HCT116 (cell line): ENCODE measurements at places on chromosomes 7 and 10. TPM values are rescaled to one million over a fixed set of nuclear protein-coding genes. Genes with fewer than 3 reads are reported as not detected.

BTBD16 gene
- total RNA-seq, result 0.27 TPM

MYL10 gene
- total RNA-seq, result not detected

CHAT gene
- not detected for total RNA-seq

DNAJC30 gene
- total RNA-seq, result 8.5 TPM

TFPI2 gene
- 0.15 TPM for total RNA-seq

DNA sequence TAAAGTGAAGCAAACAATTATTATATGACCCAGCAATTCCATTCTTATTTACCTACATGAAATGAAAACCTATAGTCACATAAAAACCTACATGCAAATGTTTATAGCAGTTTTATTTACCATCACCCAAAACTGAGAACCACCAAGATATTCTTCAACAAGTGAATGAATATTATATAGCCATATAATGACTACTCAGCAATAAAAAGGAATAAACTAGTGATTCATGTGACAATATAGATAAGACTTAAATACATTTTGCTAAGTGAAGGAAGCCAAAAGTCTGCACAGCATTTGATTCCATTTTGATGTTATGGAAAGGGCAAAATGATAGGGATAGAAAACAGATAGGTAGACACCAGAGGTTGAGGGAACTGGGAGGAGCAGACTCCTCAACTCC, 31.7 kb downstream of the PODXL start:
- DNase-seq, result no peak

GRCh38 chr10:127013691-127014473, 108.7 kb downstream of the DOCK1 start:
- DNase-seq, result no peak

DNA sequence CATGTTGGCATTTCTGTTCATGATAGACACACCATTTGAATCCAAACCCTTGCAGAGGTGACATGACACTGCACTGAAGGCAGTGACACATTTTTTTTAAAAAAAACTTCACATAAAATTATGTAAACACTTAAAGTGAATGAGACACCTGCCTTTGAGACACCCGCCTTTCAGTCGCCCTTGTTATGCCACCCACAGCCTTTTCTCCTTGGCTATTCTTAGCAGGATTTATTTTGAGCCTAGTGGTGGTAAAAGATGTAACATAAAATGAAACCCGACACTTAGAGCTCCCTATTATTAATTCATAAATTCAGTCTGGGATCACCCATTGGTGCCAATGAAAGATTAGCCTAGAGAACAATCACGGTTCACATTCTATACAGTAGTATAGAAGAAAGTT, 161.3 kb downstream of the DYNC1I1 start:
- no peak for DNase-seq

DNA sequence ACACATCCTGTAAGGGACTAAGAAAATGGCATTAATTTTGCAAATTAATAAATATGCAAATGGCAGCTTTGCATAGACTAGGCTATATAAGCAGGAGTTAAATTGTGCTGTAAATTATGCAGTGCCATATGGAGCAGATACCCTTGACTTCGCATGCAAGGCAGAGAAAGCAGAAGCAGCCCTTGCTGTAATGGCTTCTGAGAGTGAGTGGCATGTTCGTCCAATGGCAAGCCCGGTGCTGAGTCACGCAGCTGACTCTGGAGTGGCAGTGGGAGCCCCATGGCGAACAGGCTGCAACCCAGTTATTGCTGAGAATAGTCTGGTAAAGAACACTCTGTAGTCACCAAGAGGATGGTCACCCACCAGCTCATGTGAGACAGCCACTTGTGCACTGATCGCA, 1186.5 kb downstream of the TYW1 start:
- DNase-seq, result no peak

DNA sequence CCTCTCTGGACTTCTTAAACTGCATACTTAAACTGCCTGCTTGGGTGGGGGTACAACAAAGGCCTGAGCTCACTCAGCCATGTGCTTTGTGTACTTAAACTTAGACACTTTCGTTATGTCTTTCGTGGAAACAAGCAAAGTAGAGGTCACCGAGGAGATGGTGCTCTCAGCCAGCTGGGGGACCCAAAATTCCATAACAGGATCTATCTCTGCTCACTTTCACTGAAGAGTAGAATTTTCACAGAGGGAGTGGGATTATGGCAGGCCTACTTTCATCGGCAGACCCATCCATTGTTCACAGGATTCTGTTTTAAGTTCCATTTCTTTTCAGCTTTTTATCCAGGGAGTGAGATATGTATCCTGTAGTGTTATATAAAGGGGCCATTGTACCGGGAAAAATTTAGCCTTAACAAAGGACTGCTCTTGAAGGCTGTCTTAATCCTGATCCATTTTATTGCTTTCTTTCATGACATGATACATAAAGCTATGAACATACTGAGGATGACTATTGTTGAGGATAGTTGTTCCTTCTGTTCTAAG, 370.0 kb upstream of the GHITM start:
- DNase-seq, result no peak

DNA sequence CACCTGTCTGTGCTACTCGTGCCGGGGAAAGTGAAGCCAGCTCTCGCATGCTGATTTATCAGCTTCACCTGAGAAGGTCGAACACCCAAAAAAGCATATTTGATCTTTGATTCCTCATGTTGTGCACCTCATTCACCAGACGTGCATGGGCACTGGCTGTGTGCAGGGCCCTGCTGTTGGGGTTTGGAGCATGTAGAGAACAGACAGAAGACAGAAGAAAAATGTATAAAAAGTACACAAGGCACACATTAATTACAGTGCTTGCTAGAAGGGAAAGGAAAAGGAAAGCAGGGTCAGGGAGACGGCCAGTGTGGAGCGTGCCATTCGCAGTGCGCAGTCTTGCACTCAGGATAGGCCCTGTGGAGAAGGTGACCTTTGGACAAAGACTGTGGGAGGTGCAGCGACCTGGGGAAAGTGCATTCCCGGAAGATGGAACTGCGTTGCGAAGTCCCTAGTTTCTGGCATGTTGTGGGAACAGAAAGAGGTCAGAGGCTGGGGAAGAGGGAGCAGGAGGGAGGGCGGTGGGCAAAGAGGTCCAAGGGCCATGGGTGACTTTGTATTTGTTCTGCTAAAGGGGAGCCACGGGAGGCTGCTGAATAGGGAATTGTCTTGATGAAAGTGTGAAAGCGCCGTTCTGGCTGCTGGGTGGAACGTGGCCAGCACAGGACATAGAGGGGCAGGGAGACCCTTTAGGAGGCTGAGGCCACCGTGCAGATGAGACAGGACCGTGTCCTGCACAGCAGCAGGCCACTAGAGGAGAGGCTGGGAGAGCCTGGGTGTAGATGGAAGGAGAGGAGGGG, 232.8 kb downstream of the GLRX3 start:
- no peak for DNase-seq

- no peak for DNase-seq
Observed at GRCh38 chr10:63348245-63348850, 117.4 kb downstream of the JMJD1C start.

DNA sequence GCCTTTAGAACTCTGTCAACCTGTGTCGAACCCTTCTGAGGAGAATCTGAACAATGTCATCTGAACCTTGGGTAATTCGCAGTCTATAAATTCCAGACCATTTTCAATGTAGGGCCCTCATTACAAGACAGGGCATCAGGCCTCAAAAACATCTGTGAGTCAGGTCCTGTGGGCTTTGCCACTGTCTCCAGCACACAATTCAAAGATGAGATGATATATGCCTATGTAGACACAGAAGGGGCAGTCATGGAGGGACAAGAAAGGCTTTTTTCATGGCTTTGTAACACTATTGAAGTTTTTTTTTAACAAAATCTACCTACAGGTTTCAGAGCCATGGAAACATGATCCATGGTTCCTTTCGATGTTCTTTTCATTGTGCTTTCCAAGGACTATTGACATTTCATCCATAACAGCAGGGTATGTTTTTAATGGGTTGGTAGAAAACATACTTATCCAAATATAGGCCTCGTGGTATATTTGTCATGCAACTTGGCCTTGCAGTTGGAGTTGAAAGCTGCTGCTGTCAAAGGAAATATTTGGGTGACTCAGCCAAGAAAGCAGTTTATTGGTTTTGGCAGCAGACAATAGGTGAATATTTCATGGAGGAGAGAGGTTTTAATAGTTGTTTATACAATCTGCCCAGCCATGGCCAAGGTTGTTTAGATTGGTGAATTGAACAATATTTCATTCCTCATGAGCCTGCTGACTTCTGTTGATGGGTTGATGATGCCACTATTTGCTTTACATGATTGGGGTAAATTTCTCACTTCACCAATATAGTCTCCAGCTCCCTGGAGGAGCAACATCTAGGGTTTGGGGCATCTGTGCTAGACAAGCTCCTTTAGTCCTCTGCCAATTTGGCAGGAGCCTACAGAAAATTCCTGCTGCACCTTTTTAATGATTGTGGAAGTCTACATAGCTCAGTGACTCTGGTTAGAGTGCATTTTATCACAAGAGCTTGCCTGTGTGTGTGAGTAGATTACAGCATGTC, 158.4 kb upstream of the TMEM72 start:
- DNase-seq, result no peak

DNA sequence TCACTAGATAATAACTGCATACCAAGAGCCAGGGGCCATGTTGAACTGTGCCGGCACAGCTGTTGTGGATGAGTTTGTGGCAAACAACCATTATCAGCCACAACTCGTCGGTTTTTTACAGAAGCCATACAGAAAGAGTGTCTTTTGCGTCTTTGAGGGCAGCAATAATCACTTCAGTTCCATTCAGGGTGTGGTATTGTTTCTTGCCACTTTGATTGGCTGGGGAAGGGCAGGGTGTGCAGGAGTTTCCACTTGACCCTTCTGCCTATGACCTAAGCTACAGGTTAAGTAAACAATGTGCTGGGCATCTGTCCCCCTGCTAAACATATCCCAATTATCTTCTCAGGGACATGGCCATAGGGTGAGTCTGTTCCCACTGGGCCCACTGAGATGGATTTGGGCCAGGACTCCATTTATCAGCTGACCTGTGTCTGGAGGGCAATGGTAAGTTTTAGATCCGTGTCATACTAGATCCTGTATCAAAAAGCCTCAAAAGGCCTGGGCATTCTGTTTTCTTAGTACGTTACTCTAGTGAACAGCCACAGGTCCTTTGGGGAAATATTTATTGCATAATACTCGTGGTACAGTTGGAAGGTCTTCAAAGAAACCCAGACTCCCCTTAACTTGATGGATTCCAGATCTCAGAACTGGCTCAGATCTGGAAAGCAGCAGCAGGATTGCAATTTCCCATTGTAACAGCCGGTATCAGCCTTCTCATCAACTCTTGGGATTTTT, 15.9 kb downstream of the ZNF3 start:
- DNase-seq, result no peak

- no peak for DNase-seq
Observed at GRCh38 chr7:46652317-46652716, 731.2 kb upstream of the IGFBP3 start.

DNA sequence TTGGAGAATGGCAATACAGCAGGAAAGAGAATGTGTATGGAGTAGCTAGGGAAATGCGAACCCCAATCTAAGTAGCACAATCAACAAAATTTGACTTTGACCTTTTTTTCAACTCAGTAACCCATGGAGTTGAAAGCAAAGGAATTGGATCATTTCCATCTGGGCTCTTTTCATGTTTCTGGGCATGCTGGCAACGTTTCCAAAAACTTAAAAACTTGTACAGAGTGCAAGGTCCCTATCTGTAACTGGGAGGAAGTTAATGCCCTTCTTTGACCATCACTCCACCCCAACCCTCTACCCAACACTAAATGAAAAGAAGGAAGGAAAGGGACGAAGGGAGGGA, 1.3 kb upstream of the HIBADH start:
- DNase-seq, result no peak

DNA sequence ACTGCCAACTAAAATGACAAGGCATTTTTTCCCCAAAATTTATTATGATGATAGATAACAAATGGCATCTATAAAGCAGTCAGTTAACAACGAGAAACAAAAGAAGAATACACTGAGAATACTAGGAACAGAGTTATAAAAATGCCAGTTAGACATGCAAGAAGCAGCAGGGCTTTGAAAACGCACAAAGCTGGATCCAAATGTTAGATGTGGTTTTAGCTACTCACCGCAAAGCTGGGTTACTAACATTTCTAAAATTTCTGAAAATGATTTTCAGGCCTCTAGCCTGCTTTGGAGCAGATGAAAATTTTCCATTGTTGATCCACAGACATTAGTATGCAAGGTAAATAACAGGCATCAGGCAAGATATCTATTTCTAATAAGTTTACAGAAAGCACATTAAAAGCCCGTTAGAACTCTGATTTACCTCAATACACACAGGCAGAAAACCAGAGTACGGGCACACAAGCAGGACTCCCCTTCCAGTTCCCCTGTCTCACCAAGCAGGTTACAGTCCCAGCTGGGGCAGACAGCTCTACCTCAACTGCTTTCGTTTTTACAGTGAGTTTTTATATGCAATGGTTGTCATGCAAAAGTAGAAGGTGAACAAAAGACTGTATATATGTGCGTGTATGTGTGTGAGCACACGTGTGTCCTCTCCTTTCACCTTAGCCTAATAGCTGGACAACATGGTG, 37.9 kb downstream of the GLI3 start:
- no peak for DNase-seq

GRCh38 chr10:19505320-19506312, 310.6 kb upstream of the PLXDC2 start:
- no peak for DNase-seq

- DNase-seq, result no peak
Observed at GRCh38 chr7:156832195-156832877, 60.6 kb downstream of the LMBR1 start.

- DNase-seq, result no peak
Observed at GRCh38 chr7:66183700-66184099, 21.4 kb upstream of the TPST1 start.

DNA sequence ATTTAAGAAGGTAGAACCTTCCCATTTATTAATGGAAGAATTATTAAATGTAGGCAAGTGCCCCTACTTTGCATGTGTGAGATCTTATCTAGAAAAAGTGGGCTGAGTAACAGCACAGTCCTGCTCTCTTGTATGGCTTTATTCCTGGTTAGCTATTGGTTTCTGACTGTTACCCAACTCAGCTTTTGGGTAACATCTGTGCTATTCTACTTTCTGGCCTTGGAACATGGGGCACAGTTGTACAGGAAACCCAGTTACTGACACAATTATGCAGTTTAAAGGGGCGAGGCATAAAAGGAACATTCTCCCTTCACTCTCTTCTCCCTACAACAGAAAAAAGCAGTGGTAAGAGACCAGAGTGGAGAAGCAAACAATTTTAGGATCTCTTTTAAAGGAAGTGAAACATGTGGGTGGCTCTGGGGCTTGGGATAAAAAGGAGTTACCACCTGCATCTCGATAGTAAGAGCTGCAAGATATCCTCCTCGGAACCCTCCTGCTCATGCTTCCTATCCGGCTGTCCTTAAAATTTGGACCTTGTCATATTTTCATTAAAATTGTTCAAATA, 16.0 kb downstream of the NUDT5 start:
- no peak for DNase-seq

- DNase-seq, result no peak
Observed at GRCh38 chr10:93223336-93223735, 149.6 kb downstream of the CYP26A1 start.

GRCh38 chr7:116354546-116355423, 144.4 kb downstream of the TES start:
- DNase-seq, result peak; percentile 96

GRCh38 chr7:154304740-154305700, 252.8 kb downstream of the DPP6 start:
- DNase-seq, result no peak
